ENCODE measurements at places on chromosomes 6 and 20.

- no peak for DNase-seq
Measured at GRCh38 chr6:134730013-134730412, 219.9 kb downstream of the ALDH8A1 start.

DNA sequence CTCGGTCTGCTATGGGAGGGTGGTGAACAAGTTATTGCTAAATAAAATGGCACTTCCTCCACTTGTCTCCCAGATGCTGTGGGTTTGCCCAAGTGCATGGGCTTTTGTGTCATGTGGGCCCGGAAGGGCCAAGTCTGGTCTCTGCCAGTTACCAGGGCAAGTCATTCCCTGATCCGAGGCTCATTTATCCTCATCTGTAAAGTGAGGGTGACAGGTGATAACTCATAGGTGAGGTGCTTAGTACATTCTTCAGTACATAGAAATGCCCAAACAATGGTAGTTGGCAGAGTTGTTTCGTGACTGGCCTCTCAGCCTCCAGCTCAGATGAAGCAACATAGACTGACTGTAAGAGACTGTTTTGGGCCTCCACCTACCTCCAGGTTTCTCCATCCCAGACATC is 2.0 kb upstream of the MUCL3 start:
- DNase-seq = no peak

GRCh38 chr6:73233048-73233447 is 7.8 kb upstream of the KHDC1L start:
- DNase-seq = no peak

DNA sequence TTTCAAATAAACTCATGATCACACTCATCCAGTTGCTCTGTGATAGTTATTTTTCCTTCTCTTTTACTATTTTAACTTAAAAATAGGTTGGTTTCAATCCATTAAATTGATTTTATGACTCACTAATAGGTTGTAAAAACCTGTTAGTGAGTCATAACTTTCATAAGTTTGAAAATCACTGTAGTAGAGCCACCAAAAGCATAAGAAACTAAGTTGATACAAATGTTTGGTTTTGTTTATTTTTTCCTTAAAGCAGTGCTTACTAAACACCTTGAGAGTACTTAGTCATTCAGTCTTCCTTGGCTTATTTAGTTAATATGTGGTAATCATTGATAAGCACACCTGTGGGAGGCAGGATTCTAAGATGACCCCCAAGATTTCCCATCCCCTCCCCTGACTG is 312.1 kb upstream of the MAN1A1 start:
- no peak for DNase-seq

DNA sequence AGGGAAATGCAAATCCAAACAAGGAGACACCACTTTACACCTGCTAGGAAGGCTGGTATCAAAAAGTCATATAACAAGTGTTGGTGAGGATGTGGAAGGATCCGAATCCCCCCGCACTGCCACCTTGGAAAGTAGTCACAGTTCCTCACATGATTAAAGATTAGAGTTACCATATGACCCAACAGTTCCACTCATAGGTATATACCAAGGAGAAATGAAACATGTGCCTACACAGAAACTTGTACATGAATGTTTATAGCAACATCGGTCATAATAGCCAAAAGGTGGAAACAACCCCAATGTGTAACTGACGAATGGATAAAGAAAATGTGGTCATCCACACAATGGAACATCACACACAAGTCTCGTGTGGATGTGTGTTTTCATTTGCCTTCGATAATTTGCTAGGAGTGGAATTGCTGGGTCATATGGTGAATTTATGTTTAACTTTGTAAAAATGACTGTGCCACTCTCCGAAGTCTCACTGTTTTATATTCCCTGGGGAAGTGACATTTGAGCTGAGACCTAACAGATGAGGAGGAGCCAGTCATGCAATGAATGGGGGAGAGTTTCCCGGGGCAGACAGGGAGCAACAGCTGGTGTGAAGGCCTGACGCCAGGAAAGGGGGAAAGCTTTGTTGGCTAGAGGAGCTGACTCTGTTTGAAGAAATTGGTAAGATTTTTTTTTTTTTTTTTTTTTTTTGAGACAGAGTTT is 125.9 kb upstream of the MLN start:
- no peak for DNase-seq

DNA sequence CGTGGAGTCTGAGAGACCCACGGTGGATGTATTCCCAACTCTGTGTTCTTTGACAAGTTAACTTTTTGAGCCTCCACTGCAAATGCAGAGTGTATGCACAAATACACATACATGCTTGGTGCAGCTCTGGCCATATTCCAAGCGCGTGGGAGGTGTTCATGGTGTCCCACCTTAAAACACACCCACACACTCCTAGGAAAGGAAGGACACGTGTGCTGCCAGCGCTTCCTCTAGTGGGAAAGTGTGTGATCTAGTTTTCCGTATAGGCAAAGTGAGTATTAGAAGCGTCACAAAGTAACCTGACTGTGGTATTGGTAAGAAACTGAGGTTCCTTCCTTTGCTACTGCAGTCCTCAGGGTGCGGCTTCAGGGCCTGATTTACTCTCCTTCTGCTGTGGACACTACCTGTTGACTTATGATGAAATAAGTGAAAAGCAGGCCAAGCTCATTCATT is 36.0 kb upstream of the MPC1 start:
- no peak for DNase-seq

- no peak for DNase-seq
Measured at GRCh38 chr6:66336176-66336575, 629.1 kb upstream of the EYS start.

- peak; percentile 91 for DNase-seq
Measured at GRCh38 chr6:109978174-109979032, at the start of gene GPR6. Gene GPR6 (plus strand): TSS chr6:109978311. CDS start chr6:109979113, 802 bp downstream.

GRCh38 chr20:32031007-32031958 is 20.8 kb upstream of the HCK start:
- peak; percentile 22 for DNase-seq

DNA sequence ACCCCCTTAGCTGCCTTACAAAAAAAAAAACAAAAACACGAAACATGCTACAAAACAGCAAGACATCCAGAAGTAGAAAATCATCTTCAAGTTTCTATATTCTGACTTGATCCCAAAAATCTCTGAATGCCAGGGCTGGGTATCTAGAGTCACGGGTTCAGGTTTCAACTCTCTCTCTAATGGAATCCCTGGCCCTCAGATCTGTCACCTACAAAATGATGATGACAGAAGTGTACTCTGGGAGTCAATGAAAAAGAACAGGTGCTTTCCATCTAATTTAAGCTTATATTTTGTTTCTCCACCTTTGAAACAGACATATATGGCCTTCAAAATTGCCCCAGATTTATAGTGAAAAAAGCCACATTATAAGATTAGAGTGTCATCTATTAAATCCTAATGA is 18.3 kb downstream of the RTN4IP1 start:
- no peak for DNase-seq

GRCh38 chr20:44609006-44609515 is 26.7 kb downstream of the PKIG start:
- DNase-seq = no peak

GRCh38 chr20:48313324-48313723 is 514.5 kb downstream of the PREX1 start:
- DNase-seq = no peak

- no peak for DNase-seq
Measured at GRCh38 chr20:38121741-38122140, 43.3 kb downstream of the TGM2 start.

DNA sequence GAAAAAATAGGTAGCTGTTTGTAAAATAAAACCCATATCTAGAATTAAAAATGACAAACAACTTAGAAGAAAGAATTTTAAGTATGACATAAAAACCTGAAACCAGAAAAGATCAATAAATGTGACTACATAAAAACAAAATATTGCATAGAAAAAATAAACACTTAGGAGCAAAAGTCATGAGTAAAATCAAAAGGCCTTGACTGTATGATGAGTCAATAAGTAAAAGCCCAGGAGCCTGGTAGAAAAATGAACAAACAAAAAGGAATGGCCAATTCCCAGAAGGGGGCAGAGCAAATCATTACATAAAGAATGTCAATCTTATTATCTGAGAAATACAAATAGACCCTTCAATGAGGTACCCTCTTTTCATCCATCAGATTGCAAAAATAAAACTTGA is 20.7 kb upstream of the ENPP1 start:
- DNase-seq = no peak

GRCh38 chr20:41005361-41005729 is 23.3 kb upstream of the TOP1 start:
- no peak for DNase-seq

DNA sequence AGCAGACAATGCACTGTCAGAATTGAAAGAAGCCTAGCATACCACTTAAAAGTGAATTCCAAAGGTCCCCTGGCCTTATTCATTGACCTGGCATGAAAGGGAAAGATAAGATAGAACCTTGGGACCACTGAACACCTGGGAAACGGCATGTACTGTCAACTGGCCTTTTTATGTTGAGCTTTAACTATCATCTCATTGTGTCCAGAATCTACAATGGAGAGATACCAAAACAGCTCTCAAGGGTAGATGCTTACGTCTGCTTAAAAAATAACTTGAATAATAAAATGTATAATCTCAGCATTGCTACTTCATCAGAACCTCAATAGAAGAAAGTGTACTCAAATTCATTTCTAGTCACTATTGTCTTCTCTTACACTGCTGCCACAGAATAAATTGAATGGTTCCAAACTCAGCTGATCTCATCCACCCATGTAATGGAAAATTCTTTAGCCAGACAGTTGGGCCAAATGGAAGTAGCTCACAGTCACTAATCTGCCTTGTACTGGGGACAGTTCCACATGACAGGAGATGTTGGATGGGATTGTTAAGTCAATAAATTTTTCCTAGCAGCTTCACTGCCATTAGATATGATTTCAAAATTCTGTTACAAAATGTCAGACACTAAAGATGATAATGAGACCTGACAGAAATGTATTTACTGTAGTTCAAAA is 93.8 kb downstream of the MLIP start:
- DNase-seq = no peak

- no peak for DNase-seq
Measured at GRCh38 chr20:49594143-49594930, 26.4 kb upstream of the PTGIS start.

DNA sequence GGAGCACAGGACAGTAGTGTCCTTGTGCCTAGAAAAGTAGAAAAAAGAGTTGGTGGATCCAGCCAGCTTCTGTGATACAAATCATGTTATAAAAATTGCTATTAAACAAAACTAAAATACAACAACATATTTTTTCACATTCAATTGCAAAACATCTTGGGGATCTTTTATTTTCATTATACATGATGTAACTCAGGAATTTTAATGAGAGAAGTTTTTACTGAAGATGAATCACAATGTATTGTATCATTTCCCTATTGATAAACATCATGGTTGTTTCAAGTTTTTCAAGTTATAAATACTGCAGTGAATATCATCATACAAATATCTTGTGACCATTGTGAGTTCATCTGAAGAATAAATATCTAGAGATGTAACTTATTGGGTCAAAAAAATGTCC is 608.0 kb downstream of the PHF3 start:
- DNase-seq = no peak

DNA sequence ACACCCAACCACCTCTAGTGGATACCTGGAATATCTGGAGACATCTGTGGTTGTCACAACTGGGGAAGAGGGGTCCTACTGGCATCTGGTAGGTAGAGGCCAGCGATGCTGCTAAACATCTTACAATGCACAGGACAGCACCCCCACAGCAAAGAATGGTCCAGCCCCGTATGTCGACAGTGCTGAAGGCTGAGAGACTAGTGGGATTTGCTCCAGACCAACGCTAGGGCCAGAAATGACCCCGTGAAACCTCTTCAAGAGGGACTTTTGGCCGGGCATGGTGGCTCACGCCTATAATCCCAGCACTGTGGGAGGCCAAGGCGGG is 7.2 kb downstream of the PREX1 start:
- no peak for DNase-seq

DNA sequence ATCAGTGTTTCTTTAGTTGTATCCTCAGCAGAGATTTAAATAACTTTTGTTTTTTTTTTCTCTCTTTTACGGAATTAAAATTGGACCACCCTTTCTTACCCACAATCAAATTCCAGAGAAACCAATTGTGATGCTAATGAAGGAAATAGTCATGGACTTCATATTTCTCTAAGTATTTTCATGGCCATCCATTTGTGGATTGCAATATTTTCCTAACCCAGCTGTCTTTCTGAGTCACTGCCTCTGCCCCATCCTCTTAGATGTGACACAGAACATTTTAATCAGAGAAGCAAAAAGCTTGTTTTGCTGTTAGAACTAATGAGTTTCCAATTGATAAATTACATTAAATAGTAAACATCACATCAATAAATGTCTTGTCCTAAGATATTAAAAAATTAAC is 405.5 kb upstream of the ADGRB3 start:
- no peak for DNase-seq

GRCh38 chr20:24079661-24080412 is 91.3 kb upstream of the GGTLC1 start:
- no peak for DNase-seq

DNA sequence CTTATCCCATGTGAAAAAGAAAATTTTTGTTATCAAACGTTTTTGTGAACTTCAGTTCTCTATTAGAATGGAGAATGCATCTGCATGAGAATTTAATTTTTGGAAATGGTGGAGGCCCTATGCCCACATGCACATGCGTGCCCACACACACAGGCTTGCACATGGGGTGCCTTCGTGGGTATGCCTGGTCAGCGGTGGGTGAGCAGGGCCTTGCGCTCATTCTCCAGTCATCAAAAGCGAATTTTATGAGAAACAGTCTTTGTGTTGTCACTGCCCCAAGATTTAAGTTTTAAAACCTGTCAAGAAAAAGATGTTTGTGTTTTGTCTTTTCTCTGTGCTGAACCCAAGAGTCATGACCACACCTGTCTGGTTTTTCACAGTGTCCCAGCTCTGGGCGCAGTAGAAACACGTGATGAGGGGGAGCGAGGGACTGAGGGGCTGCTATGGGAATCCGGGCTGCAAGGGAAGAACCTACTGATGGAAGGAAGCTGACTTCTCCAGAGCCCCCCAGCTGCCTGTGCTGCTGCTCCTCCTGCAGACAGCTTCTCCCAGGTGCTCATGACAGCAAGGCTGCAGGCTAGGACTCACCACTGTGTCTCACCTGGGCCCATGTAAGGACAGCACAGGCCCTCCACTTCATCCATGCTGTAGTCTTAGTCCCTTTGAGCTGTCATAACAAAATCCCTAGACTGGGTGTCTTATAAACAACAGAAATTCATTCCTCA is 153.6 kb downstream of the SYCP2 start:
- DNase-seq = no peak

- no peak for DNase-seq
Measured at GRCh38 chr6:9830808-9831207, 584.1 kb downstream of the TFAP2A start.

DNA sequence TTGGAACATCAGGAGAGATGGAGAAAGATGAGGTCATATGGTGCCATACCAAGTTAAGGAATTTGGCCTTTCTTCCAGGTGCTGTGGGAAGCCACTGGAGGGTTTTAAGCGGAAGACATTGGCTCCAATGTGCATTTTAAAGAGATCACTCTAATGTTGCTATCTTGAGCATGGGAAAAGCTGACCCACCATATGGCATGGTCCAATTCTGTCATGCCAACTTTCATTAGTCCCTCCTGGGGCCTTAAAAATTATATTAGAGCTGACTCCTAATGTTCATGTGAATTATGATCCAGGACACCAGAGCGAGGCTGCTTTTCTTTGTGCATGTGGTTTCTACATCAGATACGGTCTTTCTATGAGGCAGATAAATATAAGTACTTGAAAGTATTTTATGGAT is 335.0 kb upstream of the TSHZ2 start:
- DNase-seq = no peak
